ENCODE measurements at places on chromosomes 7 and 10.

GRCh38 chr10:14758994-14759664 is 15.6 kb downstream of the FAM107B start:
- DNase-seq, result no peak

DNA sequence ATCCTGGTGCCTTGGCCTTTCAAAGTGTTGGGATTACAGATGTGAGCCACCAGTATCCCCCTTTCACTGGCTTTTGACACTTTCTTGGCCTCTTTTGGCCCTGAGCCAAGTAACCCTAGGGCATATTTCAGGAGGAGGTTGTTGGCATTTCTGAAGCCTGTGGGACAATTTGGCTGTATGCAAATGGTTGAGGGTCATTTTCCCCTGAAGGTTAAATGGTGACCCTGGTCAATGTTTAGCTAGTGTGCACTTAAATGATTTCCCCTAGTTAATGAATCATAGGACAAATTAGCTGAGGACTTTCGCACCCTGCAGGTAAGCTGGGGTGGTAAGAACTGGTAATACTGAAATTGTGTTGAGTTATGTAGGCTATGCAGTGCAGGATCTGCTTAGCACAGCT is 660.5 kb downstream of the LRMDA start:
- no peak for DNase-seq

GRCh38 chr7:91127959-91128358 is 136.3 kb upstream of the FZD1 start:
- DNase-seq, result no peak

GRCh38 chr10:62861507-62861906 is 45.3 kb upstream of the EGR2 start:
- no peak for DNase-seq

DNA sequence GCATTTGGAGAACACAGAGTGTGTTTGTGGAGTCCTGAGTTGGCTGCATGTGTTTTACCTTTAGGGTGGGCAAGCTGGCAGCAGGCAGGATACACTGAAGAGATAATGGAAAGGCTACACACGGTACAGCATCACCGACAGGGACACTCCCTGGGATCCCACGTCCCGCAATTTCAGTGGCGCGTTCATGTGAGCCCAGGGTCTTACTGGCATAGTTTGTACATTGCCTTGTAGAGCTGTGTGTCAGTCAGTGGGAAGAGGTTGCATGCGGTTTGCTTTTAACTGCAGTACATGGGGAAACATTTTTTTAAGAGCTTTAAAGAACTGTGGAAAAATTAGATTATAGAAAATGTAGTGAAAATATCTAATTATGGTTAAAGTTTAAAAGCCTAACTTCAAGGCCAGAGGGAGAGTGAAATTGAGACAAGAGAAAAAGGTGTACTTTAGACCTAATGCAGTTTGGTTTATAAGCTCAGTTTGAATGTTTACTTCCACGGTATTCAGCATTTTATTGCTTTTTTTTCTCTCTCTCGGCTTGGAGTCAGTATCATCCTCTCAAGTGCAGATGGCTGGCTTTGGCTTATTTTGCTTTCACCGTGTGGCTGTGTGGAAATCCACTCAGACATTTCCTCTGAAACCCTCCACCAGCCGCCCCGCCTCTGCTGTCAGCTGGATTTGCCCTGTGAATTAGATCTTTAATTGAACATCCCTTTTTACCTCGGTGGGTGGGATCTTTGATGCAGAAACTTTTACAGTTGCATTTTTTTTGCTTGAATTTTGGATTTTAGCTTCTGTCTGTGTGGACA is 364.2 kb upstream of the COBL start:
- DNase-seq, result no peak

- peak; percentile 90 for DNase-seq
These were observed 55.8 kb upstream of the LANCL2 start for GRCh38 chr7:55309040-55309991.
